ENCODE measurements at places on chromosomes 6 and 20.
A peak's percentile ranks its signal among the peaks of the same experiment; 100 is the strongest.

DNA sequence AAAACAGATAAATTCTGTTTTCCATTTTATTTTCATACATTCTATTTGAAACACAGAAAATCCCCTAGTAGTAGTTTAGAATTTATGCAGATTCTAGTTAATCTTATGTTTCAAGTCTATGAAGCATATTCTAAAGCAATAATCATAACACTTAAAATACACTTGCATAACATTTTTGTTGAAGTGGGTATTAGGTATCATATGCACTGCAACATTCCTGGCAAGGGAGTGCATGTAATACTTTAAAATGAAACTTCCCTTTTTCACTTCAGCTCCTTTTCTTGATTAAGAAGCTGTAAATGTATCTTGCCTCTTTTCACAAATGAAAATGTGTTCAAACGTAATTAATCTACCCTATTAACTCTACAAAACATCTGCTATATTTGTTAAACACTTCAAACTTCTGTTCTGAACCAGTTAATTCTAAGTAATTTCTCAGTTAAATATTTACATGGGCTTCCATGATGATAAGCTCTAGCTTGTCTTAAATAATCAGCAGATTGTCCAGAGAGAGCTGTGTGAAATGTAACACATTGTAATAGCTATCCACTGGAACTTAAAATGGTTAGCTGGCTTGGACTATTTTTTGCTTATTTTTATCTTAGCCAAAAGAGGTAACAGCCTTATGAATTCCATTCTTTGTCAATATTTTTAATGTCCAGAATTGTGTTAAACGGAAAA lies 192.8 kb downstream of the COL19A1 start:
- DNase-seq: no peak

- DNase-seq: no peak
These were observed 6.2 kb downstream of the NCR2 start for GRCh38 chr6:41341580-41341979.

- DNase-seq: no peak
These were observed 802 bp upstream of the FERMT1 start for GRCh38 chr20:6123649-6124014.

DNA sequence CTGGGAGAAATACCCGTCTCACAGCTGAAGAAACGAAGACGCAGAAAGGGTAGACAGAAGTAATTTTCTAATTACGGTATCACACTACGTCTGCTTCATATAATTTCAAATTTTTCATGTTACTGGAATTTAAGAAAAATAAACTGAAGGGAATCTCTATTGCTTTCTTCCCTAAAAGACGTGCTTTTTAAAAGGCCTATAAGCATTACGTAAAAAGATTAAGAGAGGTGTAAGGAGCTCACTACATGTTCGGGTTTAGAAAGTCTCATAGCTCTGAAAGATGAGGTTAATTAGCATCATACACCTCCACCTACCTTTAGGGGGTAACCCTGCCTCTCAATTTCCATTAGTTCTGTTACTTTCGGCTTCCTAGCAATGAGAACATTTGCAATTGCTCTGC lies 787 bp upstream of the PLAGL1 start:
- DNase-seq: no peak

DNA sequence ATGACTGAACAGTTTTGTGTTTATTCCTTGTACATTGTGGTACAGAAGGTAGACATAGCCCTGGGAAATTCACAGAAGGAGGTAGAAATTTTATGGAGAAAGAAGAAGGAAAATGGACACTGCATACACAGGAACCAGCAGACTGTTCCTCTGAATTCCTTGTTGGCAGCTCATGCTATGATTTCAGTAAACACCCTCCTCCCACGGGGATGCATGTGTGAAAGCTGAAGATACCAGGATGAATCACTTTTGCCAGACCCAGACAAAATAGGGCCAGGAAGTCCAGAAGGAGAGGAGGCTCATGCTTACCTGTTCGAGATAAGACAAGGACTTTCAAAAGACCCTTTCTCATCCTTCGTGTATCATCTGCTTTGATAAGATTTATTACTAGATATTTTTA lies 110.3 kb upstream of the GGTLC1 start:
- DNase-seq: no peak

DNA sequence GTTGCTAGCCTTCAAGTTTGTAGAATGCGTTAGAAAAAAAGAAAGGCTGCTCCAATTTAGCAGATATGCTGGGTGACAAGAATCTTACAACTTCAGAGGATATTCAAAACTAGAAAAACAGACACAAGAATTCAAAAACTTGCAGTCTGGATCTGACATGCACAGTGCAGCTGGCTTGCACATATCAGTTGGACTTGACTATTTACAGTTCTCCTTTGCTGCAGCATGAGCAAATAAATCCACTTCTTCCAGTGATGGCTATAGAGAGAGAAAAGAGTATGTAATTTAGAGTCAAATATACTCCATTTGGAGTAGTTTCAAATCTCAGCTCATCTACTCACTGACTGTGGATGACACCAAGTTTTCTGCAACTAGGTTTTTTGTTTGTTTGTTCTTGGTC lies 247.0 kb downstream of the RIMS1 start:
- no peak for DNase-seq

- no peak for DNase-seq
These were observed 27.1 kb upstream of the SYNCRIP start for GRCh38 chr6:85669735-85670194.

DNA sequence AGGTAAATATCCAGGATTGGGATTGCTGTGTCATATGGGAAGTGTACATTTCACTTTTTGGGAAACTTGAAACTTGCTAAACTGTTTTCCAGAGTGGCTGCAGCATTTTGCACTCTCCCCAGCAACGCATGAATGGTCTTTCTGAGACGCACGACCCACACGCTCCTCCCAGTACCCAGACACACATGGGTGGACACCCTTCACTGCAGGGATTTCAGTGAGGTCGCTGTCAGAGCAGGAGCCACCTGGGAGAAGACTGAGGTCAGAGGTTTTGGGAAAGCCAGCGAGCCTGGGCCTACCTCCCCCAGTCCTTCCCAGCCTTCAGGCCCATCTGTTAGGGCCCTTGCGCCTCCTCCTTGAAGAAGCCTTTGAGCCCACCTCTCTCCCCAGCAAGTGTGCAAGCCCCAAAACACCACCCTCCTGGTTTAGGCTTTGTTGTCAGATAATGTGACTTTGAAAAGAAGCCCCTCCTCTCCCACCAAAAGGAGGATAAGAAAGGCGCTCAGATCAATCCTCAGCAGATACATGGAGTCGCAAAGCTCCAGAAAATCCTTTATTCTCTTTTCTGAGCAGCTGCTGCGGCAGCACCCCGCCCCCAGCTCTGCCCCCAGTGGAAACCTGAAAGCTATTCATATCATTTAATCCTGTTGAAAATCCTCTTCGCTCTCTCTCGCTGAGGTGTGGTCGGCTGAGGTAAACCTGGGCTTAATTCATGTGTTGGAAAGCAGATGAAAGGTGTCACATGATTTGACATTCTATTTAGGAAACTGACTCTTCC lies 12.7 kb upstream of the JAG1 start:
- DNase-seq: no peak

- DNase-seq: no peak
These were observed 83.9 kb upstream of the BTBD3 start for GRCh38 chr20:11833825-11834224.

- DNase-seq: peak; percentile 75
These were observed 24.1 kb upstream of the ROS1 start for GRCh38 chr6:117449549-117450439.

- DNase-seq: peak; percentile 40
These were observed 181.5 kb upstream of the TCF21 start for GRCh38 chr6:133707456-133707855.

DNA sequence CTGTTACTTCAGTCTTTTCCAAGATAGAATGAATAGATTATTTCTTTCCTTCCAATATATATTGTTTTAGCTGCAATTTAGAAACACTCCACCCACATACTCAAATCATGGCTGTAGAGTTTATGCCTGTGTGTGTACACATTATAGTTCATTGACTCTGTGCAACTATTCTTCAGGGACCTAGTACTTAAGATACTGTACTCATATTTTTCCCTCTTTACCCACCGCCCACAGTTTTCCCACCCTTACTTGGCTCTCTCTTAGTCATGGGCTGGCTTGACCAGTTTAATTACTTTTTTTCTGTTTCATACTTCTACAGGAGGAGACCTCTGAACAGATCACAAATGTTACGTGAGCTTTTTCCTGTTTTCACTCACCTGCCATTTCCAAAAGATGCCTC lies 30.4 kb downstream of the C6orf89 start:
- no peak for DNase-seq

GRCh38 chr20:7038029-7038428 lies 270.5 kb downstream of the BMP2 start:
- no peak for DNase-seq

DNA sequence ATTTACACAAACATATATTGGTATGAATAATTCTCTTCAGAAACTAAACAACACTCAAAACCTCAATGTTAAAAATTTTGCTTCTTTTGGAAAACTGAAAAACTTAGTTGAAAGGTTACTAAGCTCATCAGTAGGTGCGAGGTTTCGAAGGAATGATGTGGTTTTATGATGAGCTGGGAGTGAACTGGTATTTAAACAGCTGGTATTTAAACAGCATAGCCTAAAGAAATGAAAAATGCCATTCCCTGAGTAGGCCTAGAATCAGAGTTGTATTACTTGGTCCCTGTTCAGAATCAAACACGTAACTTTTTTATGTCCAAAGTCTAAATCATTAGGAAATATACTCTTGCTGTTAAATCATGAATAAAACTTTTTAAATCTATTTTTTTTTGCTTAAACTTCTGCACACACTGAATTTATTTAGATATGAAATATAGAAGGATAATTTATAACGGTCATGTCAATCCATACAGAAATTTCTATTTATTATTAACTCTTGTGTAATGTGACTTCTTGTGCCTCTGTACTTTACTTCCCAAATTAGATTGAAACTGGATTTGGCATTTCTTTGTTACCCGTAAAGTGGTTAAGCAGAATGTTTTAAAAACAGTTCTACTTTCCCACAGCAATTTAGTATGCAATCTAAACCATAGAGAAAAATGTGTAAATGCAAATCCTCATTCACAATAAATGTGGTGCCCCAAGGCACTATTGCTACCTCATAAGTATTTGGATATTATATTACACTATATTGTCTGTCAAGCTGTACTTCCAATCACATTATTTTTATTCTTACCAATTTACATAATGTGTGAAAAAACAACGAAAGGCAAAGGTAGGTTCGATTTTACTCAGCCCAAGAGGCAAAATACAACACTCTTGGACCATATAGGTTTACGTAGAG lies 124.1 kb downstream of the HS3ST5 start:
- no peak for DNase-seq

GRCh38 chr6:160331204-160331603 lies 17.0 kb upstream of the SLC22A3 start:
- DNase-seq: no peak

- DNase-seq: no peak
These were observed 4.9 kb downstream of the LAMA4 start for GRCh38 chr6:112249489-112249888.

GRCh38 chr6:156256161-156256560 lies 521.0 kb upstream of the ARID1B start:
- no peak for DNase-seq

- DNase-seq: peak; percentile 33
These were observed 202.8 kb downstream of the BTBD9 start for GRCh38 chr6:38436726-38437465.

GRCh38 chr6:17703256-17703694 lies 3.5 kb downstream of the NUP153 start:
- DNase-seq: peak; percentile 6

DNA sequence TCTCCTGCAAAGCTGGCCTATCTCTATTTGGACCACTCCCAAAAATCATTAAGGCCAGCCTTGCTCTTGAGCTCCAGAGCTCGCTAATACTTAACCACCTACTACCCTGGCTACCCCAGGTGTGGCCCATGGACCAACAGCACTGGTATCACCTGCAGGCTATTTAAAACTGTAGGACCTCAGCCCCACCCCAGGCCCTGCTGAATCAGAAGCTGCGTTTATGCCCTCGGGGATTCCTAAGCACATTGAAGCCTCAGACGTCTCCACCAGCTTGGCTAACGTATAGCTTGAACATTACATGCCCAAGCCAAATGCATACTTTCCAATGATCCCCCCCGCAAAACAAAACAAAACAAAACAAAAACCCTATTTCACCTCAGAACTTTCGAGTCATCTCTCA lies 19.7 kb upstream of the SPAG4 start:
- no peak for DNase-seq

- no peak for DNase-seq
These were observed 44.2 kb downstream of the AKAP12 start for GRCh38 chr6:151284012-151284411.

GRCh38 chr6:151436300-151436699 lies 15.6 kb downstream of the RMND1 start:
- no peak for DNase-seq

- DNase-seq: no peak
These were observed 104.9 kb upstream of the PRDM1 start for GRCh38 chr6:105981002-105981887.

- DNase-seq: no peak
These were observed 539.3 kb downstream of the RFPL4B start for GRCh38 chr6:112886415-112886814.

- no peak for DNase-seq
These were observed 22.8 kb downstream of the TGM6 start for GRCh38 chr20:2403291-2404052.

DNA sequence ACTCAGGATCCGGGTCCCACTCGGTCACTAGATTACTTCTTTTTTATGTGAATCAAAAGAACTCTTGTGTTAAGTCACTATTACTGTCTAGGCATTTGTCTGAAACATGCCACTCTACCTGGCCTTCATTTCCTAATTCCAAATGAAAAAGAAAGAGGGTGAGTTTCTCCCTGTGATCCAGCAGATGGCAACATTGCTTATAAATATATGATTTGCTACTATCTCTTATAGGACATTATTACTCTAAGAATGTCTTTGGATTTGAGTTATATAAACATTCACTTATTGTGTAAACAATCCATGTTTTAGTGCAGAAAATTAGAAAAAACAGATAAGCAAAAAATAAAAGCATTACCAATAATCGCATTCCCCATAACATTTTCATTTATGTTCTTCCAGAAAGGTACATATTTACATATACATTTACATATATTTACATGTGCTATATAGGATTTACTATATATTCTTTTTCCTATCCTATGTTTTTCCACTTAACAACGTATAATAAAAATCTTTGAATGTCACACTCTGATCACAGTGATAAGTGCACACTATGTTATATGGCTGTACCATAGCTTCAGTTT lies 66.9 kb downstream of the FAXC start:
- DNase-seq: no peak

DNA sequence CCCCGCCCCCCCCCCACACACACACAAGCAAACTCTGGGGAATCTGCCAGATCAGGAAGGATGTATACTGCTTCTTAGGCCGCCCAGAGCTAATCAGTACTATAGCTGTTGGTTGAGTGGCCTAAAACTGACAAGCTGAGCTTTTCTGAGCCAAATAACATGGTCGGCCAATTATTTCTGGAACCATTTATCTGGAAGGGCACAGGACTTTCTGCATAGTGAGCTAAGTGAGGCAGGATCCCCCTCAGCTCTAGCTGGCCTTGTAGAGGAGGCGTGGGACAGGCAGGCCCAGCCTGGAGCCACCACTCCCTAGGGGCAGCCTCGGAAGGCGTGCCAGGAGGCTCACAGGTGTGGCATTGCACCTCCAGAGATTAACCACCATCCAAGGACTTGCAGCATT lies 200.1 kb downstream of the TMEM242 start:
- no peak for DNase-seq

- no peak for DNase-seq
These were observed 13.7 kb upstream of the ZNF831 start for GRCh38 chr20:59149678-59150504.
